ENCODE measurements at places on chromosomes 16 and 17.

DNA sequence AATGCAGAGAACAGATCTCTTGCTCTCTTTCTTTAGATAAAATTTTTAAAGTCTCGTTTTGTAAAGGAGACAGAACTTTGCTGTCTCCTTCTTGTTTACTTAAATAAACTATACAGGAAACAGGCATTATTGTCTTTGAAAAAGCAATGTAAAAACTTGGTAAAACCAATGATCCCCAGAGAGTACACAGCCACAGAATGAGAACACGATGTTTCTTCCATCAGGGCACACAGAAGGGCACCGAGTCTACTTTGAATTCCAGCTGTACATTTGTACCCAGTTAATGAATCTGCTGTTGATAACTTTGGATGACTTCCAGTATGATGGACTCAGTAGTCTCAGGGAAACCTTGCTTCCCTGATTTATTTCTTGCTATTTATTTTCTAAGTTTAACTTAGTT, 8.1 kb upstream of the TMEM100 start:
- no peak for DNase-seq

DNA sequence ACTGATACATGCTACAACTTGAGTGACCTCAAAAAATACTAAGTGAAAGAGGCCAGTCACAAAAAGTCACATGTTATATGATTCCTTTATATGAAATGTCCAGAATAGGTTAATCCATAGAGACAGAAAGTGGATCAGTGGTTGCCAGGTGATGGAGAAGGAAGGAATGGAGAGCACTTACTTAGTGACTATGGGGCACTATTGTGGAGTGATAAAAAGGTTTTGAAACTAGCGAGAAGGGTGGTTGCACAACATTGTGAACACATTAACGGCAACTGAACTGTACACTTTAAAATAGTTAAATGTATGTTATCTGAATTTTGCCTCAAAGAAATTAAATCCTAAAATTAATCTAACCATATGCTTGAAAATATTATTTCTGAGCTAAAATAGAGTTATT, 25.9 kb downstream of the AMFR start:
- DNase-seq = no peak

DNA sequence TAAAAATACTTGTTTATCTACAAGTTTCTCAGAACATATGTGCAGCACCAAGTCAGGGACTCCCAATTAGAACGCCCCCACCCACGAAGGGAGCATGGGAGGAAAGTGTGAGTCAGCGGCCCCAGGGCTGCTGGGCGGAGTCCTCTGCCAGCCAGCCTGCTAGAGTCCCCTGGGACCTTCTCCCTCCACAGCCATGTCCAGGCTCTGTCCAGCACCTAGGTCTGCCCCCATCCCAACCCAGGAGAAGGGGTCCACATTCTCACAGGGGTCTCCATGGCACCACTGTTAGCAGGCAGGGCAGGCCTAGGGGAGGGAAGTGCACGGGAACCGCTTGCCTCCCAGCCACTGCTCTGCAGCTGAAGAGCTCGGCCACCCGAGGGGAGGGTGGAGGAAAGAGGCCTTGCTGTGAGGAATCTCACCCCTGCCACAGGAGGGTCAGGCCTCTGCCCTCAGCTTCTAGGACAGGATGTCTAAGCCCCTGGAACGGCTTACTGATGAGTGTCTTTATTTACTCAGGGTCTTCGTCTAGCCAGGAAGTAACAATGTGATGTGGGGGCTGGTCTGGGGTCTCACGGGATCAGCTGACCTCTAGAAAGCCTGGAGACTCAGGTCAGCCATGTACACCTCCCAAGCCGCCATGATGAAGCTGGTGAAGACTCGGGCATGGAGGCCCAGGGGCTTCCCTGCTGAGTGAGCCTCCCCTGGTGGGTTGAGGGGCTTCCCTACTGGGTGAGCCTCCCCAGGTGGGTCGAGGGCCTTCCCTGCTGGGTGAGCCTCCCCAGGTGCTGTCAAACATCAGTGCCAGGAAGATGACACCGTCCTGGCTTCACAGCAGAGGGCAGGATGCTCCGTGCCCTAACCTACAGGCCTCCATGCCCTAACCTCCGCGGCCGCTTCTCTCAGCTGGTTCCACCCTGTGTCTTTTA, 190.3 kb downstream of the RBFOX3 start:
- DNase-seq = no peak

DNA sequence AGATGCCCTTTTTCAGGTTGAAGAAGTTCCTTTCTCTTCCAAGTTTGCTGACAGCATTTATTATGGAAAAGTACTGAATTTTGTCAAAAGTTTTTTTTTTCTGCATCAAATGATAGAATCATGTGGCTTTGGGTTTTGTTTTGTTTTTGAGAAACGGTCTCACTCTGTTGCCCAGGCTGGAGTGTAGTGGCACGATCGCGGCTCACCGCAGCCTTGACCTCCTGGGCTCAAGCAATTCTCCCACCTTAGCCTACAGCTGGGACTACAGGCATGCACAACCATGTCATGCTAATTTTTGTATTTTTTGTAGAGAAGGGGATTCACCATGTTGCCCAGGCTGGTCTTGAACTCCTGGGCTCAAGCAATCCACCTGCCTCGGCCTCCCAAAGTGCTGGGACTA, 7.3 kb downstream of the CMTM4 start:
- no peak for DNase-seq

DNA sequence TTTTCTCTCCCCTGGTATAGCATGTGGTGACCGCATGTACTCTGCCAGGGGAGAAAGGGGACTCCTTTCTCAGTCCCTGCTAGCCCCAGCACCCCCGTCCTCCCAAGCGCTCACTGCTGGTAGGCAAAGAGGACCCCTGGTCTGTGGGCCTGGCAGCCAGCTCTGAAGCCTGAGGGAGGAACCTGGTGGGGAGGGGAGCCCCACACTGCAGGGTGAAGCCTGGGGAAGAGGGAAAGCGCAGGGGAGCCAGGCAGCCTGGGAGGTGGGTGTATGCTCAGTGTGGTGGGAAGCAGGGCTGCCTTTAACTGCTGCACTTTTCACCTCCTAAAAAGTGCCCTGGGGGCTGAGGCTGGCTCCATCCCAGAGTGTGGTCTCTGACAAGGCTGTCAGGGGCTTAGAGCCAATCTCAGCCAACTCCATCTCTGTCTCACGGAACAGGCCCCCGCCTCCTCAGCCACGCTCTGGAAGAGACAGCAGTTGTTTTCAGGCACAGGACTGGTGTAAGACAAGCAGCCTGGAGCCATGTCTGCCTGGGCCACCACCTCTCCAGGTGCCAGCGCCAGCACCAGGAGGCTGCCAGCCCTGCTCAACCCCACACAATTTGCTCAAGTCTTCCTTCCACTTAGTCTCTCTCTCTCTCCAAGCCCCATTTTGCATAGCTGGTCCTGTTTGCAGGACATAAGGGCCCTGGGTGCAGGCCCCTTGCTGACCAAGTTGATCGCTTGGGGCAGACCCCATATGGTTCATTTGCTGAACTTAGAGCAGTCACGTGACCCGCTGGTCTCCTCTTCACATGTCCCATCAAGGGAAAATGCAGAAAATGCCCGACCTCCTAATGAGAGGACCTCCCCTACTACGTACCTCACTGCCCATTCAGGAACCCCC, 14.7 kb upstream of the TBX2 start:
- no peak for DNase-seq

DNA sequence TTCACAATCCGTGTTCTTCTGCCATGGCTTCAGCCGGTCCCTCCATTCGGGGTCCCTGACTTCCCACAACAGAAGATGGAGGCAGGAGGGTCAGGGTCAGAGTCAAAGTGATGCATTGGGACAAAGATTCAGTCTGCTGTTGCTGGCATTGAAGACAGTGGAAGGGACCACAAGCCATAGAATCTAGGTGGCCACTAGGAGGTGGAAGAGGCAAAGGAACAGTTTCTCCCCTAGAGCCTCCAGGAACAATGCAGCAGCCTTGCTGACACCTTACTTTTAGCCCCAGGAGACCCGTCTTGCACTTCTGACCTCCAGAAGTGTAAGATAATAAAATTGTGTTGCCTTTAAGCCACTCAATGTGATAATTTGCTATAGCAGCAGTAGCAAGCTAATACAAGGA, 55.9 kb downstream of the MFSD11 start:
- no peak for DNase-seq

- no peak for DNase-seq
These were observed 13.3 kb upstream of the MARCHF10 start for GRCh38 chr17:62821189-62822079.

DNA sequence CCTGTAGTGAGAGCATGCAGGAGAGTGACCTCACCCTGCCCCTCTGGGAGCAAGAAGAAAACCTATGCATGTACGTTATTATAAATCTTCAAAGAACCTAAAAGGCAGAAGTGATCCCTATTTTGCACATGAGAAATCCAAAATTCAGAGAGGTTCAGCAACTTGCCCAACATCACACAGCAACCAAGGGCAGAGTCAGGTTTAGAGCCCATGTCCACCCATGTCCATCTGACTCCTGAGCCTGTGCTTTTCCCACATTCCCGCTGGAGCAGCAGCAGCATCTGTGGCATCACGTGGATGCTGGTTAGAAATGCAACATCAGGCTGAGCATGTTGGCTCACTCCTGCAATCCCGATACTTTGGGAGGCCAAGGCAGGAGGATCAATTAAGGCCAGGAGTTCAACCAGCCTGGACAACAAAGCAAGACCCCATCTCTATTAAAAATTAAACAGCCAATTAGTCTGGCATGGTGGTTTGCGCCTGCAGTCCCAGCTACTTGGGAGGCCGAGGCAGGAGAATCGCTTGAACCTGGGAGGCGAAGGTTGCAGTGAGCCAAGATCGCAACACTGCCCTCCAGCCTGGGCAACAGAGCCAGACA, 26.3 kb downstream of the METTL22 start:
- DNase-seq = no peak

- no peak for DNase-seq
These were observed 80.3 kb upstream of the GOT2 start for GRCh38 chr16:58814348-58814801.

- no peak for DNase-seq
These were observed 1.5 kb downstream of the FLCN start for GRCh38 chr17:17235212-17236174.

DNA sequence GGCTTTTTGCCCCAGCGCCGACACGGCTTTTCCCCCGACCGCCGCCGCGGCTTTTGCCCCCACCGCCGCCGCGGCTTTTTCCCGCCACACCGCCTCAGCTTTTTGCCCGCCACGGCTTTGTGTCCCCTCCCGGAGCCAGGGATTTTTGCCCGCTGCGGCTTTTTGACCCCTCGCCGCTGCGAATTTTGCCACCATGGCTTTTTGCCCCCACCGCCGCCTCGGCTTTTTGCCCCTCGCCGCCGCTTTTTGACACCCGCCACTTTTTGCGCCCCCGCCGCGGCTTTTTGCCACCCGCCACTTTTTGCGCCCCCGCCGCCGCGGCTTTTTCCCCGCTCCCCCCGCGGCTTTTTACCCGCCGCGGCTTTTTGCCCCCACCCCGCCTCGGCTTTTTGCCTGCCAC, 1342.5 kb downstream of the TP53TG3F start:
- no peak for DNase-seq

DNA sequence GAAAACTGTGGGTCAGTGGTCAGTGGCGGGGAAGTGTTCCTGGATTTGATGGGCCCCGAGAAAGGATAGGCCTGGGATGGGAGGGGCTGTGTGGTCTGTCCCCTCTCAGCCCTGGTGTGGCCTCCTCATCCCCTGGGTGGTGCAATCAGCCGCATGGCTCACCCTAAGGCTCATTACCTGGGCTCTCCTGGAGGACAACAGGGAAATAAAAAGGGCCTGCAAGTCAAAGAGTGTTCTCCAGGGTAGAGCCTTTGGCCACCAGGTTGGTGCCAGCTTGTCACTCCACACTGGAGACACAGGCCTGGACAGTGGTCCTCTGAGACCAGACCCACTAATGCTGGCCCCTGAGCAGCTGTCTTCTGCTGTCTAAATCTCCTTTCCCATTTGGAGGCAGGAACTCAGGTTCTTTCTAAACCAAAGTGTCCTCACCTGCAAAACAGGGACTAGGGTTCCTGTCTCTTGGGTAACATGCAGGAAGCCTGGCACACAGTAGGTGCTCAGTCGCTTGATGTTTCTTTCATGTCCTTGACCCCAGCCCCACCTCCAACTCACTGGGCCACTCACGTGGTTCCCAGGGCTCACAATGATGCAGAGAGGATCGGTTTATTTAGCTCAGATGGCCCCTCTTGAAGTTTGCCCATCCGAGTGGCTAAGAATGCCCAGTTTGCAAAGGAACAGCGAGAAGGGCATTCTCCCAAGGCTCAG, 2.4 kb downstream of the NDRG4 start:
- DNase-seq = no peak

- DNase-seq = no peak
These were observed 59.6 kb upstream of the CACNG5 start for GRCh38 chr17:66775271-66775670.

- no peak for DNase-seq
These were observed 2.7 kb downstream of the MAFG start for GRCh38 chr17:81924557-81925532.

All from activated naive CD8-positive, alpha-beta T cell treated with anti-CD3 and anti-CD28 coated beads, Interleukin-2, amount 50 U/mL, for 16 hours (primary cell).